ENCODE measurements at places on chromosomes 4 and X. TPM values are rescaled to one million over a fixed set of nuclear protein-coding genes. Genes with fewer than 3 reads are reported as not detected.

The SFRP2 gene
- 65.6 TPM for polyA plus RNA-seq

The CD40LG gene
- 0.84 TPM for polyA plus RNA-seq

The GAB3 gene
- 9.1 TPM for polyA plus RNA-seq

The XG gene
- polyA plus RNA-seq, result 0.88 TPM

The CLDN2 gene
- 6.5 TPM for polyA plus RNA-seq

The RAPGEF2 gene
- polyA plus RNA-seq, result 18.1 TPM

The PASD1 gene
- 29.4 TPM for polyA plus RNA-seq

All from testis (tissue), 5 donors.